ENCODE measurements at places on chromosomes 5 and 9.

DNA sequence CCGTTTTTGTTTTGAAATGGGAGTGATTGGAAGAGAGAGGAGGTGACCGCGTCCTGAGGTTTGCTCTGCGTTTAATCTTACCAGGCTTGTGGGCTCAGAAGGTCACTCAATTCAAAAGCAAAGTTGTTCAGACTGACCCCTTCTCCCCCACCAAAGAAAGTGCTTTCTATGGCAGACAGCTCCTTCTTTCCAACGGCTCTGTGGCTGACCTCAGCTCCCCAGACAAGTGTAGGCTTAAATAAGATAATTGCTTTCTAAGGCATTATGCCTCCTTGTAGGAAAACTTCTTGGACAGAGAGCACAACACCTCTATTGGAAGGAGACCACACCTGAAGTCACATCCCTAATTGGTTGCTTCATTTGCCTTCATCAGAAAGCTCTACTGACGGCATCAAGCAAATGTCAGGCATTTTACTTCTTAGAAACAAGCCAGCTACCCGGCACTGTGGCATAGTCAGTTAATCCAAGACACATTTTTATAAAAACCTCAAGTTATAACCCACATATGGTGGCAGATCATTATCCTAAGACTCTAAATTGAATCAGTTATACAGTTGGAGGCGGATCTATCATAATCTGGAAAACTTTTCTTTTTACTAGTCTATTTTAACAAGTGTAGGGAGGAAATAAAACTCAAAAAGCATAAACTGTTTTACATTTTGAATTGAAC, 94.9 kb downstream of the TMEM174 start:
- DNase-seq: no peak

- no peak for DNase-seq
These were observed 152.1 kb upstream of the SLC24A2 start for GRCh38 chr9:19940811-19941535.

DNA sequence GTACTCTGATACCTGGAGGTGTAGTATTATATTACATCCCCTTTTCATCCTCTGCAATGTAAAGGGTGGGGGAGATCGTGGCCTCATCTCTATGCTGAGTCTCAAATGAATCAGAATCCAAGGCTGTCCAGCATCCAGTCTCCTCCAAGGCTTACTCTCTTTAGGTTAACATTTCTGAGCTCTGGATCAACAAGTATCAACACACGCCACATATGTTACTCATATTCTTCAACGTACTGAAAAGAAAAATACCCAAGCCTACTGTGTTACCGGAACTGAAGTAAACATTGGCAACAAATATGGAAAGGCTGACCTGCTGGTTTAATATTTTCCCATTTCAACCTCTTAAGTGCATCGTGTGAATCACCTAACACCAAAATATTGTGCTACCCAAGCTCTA, 241.8 kb downstream of the GAS1 start:
- no peak for DNase-seq

- no peak for DNase-seq
These were observed 2.2 kb upstream of the ALDOB start for GRCh38 chr9:101437806-101438232.

GRCh38 chr5:171263181-171263580, 45.9 kb upstream of the TLX3 start:
- DNase-seq: no peak
